ENCODE measurements at places on chromosomes 5 and 9.

DNA sequence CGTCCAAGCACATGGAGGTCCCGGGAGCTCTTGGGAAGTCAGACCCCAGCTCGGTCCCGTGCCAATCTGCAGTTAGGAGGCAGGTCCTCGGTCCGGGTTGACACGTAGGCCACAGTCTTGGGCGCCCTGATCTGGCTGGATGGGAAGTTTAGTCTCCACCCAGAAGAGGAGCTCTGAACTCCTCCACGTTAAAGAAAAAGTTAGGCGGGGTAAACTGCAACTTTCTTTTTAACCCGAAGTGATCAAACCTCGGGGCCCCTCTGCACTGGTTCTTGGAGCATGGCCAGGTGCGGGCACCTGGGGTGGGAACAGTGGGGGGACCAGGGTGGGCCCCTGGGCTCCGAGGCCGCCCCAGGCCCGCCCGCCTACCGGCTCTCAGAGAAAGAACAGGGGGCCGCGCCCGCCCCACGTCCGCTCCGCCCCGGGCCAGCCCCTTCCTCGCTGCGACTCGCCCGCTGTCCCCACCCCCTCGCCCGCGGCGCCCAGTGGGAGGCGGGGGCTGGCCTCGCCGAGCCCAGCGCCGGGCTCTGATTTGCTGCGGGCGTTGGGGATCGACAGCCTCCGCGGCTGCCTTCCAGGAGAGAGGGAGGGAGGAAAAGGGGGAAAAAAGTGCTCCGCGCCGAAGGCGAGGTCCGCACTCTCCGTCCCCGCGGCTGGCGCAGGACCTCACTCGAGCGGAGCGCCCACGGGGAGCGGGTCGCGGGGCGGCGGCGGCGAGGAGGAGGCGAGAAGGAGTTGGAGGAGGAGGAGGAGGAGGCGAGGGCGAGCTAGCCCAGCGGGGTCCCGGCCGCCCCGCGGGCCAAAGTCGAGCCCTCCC lies at the start of gene COL5A1:
COL5A1 (plus strand) TSS at position 631 of the 817 bp plus-strand sequence. CDS start 385 bp downstream, outside the sequence.
- no peak for DNase-seq

DNA sequence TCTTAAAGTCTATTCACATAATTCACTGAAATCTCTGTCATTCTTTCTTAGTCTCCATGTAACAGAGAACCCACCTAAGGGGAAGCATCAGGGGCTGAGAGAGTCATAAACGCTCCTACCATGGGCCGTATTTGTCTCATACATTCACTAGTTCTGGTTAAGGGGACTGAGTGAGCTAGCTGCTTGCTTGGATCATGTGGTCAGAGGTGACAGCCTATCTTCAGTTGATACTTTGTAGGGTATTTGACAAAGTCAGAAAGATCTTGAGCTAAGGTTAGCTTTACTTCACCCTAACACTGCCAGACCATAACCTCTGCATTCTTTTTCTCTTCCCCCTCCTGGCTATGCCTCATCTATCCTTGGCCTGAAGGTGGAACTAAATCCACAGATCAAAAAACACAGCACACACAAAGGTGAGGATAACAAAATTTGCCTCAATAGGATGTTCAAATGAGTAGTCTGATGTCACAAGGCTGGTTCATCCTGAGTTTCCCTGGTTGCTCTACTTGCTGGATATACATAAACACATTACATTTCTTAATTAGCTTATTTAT lies 66.5 kb downstream of the MARCHF3 start:
- DNase-seq: no peak

DNA sequence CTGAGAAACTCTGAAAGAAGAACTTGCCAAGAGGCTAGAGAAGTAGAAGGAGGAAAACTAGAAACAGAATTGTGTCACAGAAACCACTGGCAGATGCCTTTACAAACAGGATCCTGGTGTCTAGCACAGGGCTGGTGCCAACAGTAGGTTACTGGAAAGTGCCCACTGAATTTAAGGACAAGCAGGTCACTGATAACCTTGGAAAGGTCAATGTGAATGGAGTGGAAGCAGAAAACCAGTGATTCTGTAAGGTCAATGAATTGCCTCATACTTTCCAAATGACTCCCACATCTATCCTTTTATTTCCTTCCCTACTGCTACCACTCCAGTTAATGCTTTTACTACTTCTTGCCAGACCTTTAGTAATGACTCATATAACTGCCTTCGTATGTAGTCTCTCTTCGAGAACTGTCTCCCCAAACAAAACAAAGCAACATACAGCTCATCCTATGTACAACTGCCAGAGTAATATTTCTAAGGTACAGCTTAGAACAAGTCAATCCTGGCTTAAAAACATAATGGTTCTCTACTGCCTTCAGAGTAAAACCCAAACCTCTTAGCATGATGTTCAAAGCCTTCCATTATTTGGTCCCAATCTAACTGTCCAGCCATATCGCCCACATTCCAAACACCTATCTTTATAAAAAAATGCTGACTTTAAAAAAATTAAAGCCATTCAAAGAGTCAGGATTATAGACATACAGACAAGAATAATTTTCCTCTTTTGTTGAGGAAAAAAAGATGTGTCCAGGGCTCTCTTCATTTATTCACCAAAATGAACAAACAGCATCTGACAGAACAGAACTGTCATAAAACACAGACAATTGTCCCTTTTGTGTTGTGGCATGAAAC lies 52.5 kb downstream of the NR3C1 start:
- DNase-seq: no peak

DNA sequence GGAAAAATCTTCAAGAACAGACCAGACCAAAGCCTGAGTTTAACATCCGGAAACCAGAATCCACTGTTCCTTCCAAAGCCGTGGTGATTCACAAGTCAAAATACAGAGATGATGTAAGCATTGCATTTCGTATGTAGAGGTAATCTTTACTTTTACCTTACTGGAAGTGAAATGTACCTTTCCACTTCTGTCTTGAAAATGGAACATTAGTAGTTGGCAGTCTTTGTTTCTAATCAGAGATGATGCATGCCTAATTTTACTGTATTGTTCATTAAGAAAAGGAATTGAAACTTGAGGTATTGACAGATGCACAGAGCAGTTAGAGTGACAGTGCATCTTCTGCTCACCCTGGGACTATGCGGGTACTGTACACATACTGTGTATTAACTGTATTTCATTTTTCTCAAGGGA lies 34.6 kb downstream of the HABP4 start:
- DNase-seq: no peak

- no peak for DNase-seq
Measured at GRCh38 chr5:157059891-157060290, 975 bp upstream of the HAVCR1 start.

GRCh38 chr9:116323571-116323970 lies 170.0 kb downstream of the PAPPA start:
- DNase-seq: peak; percentile 61

GRCh38 chr9:17481565-17481964 lies 97.3 kb upstream of the SH3GL2 start:
- no peak for DNase-seq

GRCh38 chr9:10130061-10130675 lies 482.6 kb downstream of the PTPRD start:
- no peak for DNase-seq

- DNase-seq: no peak
Measured at GRCh38 chr5:34886392-34887119, 28.7 kb downstream of the RAD1 start.

GRCh38 chr5:103092676-103093075 lies 27.3 kb downstream of the GIN1 start:
- DNase-seq: no peak

DNA sequence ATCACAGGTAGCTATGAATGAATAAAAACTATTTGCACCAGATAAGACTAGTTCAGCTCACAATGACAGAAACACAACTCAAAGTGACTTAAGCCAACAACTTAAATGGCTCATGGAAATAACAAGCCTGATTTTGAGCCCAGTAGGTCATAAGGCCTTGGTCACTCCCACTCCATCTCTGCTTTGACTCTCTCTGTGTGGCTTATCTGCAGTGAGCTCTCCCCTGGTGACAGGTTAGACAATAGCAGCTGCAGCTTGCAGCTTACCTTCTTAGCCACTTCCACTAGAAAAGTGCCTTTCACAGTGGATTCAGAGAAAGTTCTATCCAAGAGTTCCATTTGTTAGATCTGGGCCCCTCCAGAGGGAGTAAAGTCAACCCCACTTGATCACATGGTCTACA lies 315.7 kb downstream of the RAB3C start:
- DNase-seq: no peak

- DNase-seq: no peak
Measured at GRCh38 chr5:147852365-147852764, 20.9 kb upstream of the SPINK1 start.

DNA sequence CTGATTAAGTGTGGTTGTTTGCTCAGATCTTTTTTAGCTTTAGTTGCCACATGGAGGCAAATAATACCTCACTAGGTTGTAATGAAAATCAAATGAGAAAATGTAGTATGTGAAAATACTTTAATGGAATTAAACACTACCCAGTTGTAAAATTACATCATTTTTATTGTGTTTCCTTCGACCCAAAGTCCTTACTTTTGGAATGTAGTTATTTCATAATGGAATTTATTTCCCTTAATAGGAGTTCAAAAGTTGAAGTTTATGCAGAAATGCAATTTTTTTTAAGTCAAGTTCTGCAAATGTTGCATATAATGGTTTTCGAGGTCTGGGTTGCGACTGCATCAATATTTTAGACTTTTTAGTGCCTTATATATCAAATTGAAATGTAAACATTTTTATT lies 31.0 kb downstream of the TNPO1 start:
- DNase-seq: no peak

DNA sequence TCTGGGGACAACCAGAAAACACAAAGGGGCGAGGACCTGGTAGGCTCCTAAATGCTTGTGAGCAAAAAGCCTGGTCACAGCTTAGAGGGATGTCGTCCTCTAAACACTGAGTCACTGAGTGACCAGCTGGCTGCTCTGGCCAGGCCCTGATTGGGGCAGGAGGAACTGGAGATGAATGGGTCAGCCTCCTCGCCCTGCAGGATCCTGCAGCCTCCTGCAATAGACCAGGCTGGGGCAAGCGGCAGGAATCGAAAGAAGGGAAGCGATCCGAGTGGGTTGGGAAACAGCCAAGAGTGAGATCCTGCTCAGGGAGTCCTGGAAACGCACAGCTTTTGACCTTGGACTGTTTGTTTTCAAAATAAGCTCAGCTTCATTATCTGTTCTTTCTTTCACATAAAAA lies 34.1 kb upstream of the MSX2 start:
- no peak for DNase-seq

DNA sequence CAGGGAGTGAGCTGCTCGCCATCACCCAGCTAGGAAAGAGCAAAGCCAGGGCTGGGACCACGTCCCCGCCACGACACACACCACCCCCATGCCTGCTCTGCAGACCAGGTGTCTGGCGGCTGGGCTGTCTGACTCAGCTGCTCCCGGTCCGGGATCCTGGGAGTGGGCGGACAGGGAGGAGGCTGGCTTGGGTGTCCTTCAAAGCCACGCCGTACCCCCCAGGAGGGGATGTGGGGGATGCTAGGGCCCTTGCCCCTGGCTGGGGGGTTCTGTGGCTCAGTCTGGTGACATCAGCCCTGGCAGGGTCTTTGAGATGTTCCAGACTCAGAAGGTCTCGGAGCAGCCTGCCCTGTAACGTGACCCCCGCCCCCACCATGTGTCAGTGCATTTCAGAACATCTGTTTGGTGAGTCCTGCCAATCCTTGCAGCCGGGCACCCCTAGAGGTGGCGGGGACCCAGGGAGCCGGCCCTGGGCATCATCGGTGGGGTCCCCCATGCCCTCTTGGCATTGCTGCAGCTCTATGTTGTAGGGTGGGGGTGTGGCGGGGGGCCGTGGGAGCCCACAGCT lies 62.3 kb downstream of the HMCN2 start:
- DNase-seq: no peak

- DNase-seq: no peak
Measured at GRCh38 chr5:33549982-33550567, 109.3 kb downstream of the TARS1 start.

DNA sequence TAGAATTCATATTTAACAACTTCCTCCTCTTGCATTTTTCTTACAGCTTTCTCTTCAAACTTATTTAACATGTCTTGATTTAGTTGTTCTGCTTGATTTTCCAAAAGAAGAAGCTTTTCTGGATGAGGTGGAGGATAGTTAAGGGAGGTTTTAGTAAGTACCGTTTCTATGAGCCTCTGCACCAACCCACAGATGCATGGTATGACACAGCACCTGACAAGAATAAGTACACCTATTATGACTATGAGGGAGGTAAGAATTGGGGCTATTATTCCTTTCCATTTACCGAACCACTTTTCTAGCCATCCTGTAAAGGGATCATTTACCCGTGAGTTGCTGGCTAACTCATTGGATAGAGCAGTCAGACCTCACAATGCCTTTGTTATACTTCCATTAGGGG lies 2.5 kb upstream of the HMGCS1 start:
- no peak for DNase-seq

DNA sequence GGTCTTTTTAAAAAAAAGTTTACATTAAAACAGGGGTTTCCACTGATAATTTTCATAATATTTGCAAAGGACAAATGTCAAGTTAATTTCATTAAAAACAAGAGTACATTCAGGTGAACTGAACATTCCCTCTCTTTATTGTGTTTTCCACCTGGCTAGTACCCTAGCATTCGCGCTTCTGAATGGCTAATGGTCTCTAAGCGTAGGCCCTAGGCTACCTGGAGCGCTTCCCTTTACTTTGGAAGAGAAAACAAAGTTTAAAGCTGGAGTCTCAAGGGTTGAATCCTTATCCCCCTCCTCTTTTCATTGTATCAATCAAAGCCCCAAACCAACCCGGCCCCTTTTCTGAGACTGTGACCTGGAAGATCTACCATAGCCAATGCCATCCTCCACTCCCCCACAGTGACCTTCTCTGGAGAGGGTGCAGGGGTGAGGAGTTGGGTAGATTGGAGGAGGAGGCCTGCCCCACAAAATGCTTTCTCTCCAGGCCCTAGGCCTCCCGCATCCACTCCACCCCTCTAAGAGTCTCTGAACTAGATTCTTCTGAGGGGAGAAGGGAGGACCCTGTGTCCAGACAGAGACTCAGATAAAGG lies 73.3 kb upstream of the TBCA start:
- no peak for DNase-seq

- no peak for DNase-seq
Measured at GRCh38 chr9:14783358-14783757, 60.8 kb upstream of the CER1 start.

DNA sequence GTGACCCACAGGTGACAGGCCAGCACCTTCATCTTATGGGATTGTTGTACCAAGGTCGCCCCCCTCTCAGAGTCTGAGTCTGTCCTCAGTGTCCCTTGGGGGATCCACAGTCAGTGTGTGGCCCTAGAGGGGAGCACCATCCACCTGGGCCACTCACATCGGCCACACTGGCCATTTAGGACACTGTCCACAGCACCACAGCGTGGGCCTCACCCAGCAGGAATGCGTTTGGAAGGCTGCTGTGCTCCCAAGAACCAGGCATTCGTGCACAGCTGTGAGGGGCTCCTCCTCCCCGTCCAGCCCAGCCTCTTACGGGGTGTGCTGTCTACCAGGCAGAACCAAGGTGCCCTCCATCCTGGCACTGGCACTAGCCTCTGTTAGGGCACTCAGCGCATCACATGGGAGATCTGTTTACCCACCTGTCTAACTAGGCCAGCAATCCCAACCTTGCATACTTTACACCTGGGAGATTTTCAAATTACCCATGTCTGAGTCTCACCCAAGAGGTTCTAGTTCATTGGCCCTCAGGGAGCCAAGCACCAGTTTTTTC lies 24.5 kb upstream of the UBE2QL1 start:
- DNase-seq: peak; percentile 47

Measured in NCI-H774 (cell line).